ENCODE measurements at places on chromosomes 6 and 20.
A peak's percentile ranks its signal among the peaks of the same experiment; 100 is the strongest.

GRCh38 chr20:37524859-37525708 is 2.6 kb downstream of the BLCAP start:
- DNase-seq = peak; percentile 83

DNA sequence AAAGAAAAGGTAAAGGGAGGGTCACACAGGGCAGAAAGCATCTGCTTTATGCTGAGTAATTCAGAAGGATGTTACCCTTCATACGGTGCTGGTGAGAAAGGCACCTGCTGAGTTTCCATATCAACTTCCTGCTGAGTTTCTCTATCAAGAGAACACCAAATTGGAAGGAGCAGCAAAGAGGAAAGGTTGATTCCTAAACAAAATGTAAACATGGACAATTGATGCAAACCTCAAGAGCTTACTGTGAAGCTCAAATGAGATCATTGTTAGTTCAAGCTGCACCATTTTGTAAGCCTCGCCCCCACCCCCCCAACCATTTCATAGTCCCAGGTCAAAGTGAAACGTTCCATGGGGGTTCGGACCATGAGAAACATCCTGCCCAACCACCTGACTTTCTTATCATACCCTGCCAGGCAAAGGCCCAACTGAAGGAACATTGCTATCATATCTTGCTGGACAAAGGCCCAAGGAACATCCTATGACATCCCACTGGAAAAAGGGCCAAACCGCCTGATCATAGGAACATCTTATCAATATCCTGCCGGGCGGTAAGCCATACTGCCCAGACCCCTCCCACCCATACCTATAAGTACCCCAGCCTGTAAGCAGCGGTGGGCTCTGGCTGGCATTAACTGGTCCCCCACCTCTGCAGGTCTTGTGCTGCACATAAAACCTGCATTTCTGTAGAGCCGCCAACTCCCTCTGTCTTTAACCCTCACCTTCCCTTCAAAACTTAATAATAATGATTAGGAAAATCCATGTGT is 171.6 kb downstream of the UBE3D start:
- DNase-seq = no peak

GRCh38 chr20:45138561-45139300 is 14.5 kb upstream of the WFDC12 start:
- peak; percentile 35 for DNase-seq

- DNase-seq = no peak
Observed at GRCh38 chr6:83707829-83708545, 914 bp downstream of the SNAP91 start.

- no peak for DNase-seq
Observed at GRCh38 chr6:5103250-5103649, 18.1 kb downstream of the PPP1R3G start.

DNA sequence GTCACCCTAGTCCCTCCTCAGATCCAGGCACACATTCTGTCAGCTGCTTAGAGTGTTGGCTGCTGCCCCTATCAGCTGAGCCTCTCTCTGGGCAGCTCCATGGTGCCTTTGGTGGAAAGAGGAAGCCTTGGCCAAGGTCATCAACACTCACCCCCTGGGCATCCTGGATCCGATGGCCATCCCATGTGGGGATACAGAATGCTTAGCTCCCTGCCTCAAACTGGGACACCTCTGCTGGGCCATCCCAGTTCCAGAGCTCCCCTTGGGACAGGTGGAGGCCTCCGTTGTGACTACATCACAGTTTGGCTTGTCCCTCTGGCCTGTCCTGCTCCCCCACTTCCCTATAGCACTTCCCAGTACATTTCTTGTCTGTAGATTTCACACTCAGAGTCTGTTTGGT is 45.6 kb downstream of the TOX2 start:
- DNase-seq = no peak

DNA sequence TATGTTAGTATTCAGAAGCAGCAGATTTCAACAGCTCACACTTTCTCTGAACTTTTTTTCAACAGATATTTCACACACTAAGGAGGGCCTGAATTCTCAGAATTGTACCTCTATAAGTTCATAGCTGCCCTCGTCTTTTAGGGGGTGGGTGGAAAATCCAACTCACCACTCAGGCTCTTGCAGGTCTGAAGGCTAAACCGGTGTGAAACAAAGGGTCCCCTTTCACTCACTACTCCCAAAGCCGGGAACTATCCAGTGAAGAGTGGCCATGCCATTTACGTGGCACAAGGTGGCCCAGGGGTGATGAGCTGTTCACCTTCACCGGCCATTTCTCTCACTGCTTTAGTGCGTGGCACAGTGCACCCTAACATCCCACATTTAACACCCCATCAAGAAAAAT is 24.2 kb downstream of the TBC1D7 start:
- no peak for DNase-seq

- no peak for DNase-seq
Observed at GRCh38 chr20:36893801-36894200, 17.9 kb downstream of the TLDC2 start.

DNA sequence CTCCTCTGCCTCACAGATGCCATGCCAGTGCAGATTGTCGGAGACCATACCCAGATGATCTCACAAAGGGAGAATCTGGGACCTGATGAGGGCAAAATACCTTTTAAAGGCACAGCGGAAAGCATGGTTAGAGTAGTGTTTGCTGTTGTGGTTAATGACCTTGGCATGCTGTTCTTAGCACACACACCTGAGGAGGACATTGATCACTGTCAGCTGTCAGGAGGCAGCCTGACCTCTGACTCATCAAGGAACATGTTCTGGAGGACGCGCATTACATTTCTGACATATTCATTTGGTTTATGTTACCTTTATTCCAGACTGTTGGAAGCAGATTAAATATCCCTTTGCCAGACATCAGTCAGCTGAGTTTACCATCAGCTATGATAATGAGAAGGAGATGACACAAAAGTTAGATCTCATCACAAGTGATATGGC is 57.1 kb downstream of the GOPC start:
- DNase-seq = no peak

DNA sequence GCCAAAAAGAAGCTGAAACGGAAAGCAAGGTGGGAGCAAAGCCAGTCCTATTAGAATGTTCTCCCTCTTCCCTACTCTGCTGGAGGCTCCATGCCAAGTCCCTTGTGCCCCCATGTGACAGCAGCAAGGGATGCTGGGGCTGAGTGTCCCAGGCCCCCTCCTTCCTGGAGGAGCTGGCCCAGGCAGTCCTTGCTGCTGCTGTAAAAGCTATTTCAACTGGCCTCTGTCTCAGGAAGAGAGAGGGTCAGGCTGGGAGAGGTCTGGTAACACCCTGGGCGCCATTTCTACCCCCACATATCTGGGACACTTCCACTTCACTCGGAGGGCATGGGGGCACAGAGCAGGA is 25.0 kb downstream of the TTBK1 start:
- no peak for DNase-seq

GRCh38 chr6:7323074-7323473 is 10.1 kb upstream of the SSR1 start:
- no peak for DNase-seq

DNA sequence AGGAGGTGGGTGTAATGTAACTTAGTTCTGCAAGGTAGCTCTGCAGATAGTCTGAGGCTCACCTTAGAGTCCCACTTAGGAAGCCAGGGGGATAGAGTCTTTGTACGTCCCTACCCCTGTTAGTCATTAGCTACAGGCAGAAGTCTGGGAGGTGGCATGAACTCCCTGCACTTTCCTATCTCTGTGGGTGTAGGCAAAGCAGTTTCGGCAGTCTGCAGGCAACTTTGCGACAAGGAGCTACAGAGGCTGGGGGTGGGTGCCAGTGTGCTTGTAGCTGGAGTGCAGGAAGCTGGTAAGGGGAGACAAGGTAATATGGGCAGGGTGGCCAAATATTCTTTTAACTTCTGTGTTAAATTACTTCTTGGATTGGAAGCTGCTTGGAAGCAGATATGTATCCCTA is 45.7 kb downstream of the NKAIN2 start:
- DNase-seq = no peak

DNA sequence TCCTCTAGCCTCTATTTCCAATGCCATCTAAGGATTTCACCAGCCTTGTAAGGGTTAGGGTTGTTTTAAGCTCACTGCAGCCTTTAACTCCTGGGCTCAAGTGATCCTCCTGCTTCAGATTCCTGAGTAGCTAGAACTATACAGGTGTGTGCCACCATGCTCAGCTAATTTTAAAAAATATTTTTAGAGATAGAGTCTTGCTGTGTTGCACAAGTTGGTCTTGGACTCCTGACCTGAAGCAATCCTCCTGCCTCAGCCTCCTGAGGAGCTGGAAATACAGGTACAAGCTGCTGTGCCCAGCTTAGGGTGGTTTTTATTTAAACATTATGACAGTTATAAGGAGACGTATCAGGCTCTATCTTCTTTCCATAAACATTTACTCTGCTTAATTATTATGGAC is 26.5 kb downstream of the ANKRD6 start:
- no peak for DNase-seq

DNA sequence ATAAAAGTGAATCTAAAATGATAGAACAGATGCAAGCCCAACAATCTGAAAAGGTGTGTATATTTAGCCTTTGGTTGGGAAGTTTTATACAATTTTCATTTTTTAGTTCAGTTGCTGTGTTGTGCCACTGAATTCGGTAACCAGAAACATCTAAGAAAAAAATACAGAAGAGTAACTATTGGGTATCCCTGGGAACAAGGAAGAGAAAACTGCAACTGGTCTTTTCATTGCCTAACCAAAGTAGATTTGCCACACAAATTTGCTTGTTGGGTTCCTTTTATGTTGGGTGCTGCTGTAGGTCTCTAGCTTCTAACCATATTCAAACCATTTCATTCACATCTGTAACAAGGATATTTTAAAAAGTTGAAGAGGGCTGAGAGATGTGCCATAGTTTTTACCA is 2.8 kb upstream of the TMEM30A start:
- DNase-seq = no peak

Measured in H54 (cell line).